GM23338 (cell line): ENCODE measurements at places on chromosomes 6 and 20. TPM values are rescaled to one million over a fixed set of nuclear protein-coding genes. Genes with fewer than 3 reads are reported as not detected.

GRCh38 chr6:154403788-154404187 lies 47.2 kb upstream of the IPCEF1 start:
- DNase-seq = no peak

DNA sequence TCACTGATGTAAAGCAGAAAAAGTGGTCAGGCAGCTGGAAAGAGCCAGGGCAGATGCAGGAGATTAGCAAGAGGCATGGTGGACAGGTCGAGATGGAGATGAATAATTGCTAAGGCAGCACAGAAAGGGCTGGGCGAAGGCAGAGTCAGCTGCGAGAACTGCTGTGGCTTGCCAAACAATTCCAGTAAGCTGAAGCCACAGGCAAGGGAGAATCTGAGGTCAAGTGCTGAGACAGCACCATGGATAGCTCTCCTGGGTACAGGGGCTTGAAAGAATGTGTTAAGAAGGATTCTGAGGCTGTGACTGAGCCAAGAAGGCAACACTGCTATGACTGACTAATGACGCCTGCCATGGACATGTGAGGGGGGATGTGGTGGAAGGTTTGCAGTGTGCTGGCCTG lies 220.8 kb upstream of the FOXA2 start:
- peak; percentile 42 for DNase-seq

GRCh38 chr6:31049518-31049917 lies 39.2 kb downstream of the MUC22 start:
- no peak for DNase-seq

The SALL4 gene
- 122 and 123 TPM in 2 replicates for polyA plus RNA-seq
